PC-3 (cell line): ENCODE measurements at places on chromosomes 1 and 21. TPM values are rescaled to one million over a fixed set of nuclear protein-coding genes. Genes with fewer than 3 reads are reported as not detected.

The TRIM45 gene
- total RNA-seq = 3.1 and 4.3 TPM in 2 replicates

The KCNA3 gene
- not detected in 2 replicates for total RNA-seq

The RPE65 gene
- total RNA-seq = not detected in 2 replicates

The SLC66A1 gene
- total RNA-seq = 27.7 and 28.9 TPM in 2 replicates

The GPR52 gene
- 0.44 and 3.6 TPM in 2 replicates for total RNA-seq

The GUCA2B gene
- total RNA-seq = not detected in 2 replicates

The MYOC gene
- total RNA-seq = not detected in 2 replicates

The PADI1 gene
- total RNA-seq = 0.35 and 0.73 TPM in 2 replicates

The DNAJC28 gene
- total RNA-seq = 0.29 and 0.44 TPM in 2 replicates

DNA sequence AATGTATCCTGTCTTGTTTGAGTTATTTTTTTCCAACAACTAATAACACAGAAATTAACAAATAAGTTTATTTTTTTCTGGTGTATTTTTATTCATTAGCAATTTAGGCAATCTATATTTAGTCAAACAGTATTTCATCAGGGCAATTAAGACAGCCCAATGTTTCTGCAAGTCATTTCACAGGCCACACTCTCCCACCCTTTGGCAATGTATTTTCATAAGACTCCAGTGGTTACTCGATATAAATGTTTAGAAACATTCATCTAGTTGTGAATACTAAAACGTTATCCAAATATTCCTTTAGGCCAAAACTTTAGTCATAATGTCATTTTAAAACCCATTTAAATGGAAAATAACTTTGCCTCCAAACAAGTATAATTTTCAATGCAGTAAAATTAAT is 142.1 kb downstream of the KCNT2 start:
- DNase-seq = no peak
- H3K36me3 ChIP-seq = no peaks in the 10 kb centered on the region
- H3K4me3 ChIP-seq = no peak overlapping the region
- H3K27me3 ChIP-seq = no peaks in the 10 kb centered on the region

DNA sequence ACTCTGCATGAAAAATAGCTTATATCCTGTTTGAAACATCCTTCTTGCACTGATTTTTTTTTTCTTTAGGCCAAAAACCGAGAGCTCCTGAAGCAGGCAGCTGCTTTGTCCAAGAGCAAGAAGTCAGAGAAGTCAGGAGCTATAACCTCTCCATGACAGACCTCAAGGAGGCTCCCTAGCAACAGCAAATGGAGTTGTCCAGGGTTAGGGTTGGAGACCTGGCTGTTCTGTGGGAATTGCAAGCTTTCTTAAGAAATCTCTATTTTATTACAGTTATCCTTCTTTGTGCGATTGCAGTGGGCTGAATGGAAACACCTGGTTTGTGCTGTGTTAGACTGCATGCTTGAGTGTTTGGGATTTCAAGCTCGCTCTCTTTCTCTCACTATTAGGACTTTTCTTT is 12.6 kb upstream of the STX12 start:
- no peaks in the 10 kb centered on the region for H3K36me3 ChIP-seq
- DNase-seq = no peak
- H3K4me1 ChIP-seq = no peaks in the 10 kb centered on the region

DNA sequence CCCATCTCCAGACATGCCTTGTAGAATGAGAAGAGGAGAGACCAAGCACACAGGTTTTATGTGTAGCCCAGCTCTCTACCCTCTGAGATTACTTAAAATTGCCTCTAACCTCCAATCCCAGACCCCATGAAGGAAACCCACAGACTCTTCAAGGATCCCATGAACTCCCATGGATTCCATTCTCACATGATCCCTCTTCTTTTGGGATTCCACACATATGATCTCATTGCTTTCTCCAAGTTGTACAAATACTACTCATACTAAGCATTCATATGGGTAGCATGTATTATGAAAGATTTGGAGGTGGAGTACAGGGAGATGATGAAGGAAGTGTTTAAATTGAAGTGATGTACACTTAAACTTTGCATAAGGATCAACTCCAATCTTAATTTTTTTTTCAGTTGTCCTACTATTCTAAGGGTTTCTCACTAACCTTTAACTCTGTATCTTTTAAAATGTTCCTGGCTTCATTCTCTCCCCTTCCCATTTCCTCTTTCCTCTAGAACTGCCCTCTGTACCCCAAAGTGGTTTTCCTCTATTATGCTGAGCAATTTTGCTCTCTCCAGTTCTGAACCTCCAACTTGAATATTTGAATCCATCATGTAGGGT is 41.6 kb downstream of the MFSD2A start:
- no peak overlapping the region for H3K27ac ChIP-seq
- no peaks in the 10 kb centered on the region for H3K4me1 ChIP-seq
- no peaks in the 10 kb centered on the region for H3K27me3 ChIP-seq
- DNase-seq = no peak
- H3K4me3 ChIP-seq = no peak overlapping the region
- no peaks in the 10 kb centered on the region for H3K36me3 ChIP-seq

GRCh38 chr1:52096216-52096615 is 40.1 kb downstream of the BTF3L4 start:
- no peak overlapping the region for H3K27ac ChIP-seq
- H3K4me3 ChIP-seq = no peak overlapping the region
- H3K27me3 ChIP-seq = no peaks in the 10 kb centered on the region
- no peak for DNase-seq

DNA sequence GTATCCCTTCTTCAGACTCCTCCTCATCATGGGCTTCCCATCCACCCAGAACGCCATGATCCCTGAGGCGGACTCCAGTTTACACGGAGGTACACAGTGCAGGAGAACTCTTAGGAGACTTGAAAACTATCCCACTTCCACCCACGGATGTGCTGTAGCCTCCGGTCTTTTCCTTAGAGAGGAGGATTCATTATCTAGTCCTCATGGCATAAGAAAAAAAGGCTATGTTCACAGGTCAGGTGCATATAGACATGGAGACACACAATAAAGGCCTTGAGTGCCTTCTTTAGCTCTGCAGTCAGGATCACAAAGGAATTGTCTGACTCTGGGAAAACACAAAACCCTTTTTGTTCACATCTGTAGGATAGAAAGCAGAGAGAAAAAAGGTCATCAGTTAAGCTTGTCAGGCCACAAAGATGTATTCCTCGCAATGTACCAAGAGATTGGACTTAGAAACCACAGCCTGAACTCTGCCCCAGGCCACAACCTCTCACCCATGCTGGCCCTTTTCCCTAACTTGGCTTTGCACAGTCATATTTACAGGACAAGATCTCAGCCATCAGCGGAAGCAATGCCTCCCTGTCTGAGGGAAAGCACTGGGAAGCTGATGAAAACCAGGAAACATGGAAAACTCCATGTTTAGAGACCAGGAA is 9.0 kb downstream of the CRP start:
- no peak for DNase-seq
- H3K4me1 ChIP-seq = no peaks in the 10 kb centered on the region
- H3K27ac ChIP-seq = no peak overlapping the region
- peaks cover 76% of the 10 kb centered on the region for H3K27me3 ChIP-seq
- no peaks in the 10 kb centered on the region for H3K36me3 ChIP-seq

- peaks cover 7% of the 10 kb centered on the region for H3K4me1 ChIP-seq
- H3K4me3 ChIP-seq = no peak overlapping the region
- H3K27me3 ChIP-seq = no peaks in the 10 kb centered on the region
- DNase-seq = no peak
- H3K27ac ChIP-seq = no peak overlapping the region
Observed at GRCh38 chr1:206932177-206932576, 10.4 kb upstream of the FCMR start.

DNA sequence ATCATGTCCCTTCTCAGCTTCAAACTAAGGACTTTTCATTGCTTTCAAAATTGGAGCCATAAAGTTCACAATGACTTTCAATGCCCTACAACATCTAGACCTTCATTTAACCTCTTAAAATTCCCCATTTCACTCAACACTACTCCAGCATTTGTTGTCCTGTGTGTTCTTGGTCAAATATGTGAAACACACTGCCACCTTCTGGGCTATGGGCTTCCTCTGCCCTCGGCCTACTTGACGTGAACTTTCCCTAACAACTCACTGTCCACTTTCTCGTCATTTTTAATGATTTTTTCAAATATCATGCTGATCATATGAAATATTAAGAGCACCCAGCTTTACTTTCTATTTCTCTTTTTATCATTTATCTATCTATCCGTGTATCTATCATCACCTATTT is 2018.4 kb downstream of the NCAM2 start:
- peaks cover 21% of the 10 kb centered on the region for H3K4me1 ChIP-seq
- H3K27me3 ChIP-seq = no peaks in the 10 kb centered on the region
- peak overlapping the region; percentile 89 for H3K27ac ChIP-seq
- H3K4me3 ChIP-seq = no peak overlapping the region

DNA sequence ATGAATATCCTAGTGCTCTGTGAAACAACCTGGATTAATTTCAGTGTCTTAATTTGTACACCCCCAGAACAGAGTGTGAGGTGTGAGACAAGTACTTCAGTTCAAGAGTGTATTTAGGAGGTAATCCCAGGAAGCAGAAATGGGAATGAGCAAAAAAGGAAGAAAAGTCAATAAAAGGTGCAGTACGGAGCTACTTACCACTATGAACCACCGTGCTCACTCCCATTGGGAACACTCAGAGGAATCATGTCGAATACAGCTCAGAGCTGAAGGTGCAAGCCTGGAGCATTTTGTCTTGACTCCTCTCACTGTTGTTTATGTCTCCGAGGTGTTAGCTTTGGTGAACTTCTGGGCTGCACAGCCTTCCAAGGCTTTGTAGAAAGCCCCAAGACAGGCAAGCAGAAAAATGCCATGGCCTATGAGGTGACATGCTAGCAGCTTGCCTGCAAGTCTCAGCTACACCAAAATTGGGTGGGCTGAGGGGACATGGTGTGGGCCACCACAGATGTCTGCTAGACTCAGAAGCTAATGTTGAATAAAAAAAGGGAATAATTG is 7.4 kb upstream of the SVBP start:
- H3K27ac ChIP-seq = no peak overlapping the region
- no peak overlapping the region for H3K4me3 ChIP-seq
- H3K36me3 ChIP-seq = no peaks in the 10 kb centered on the region

- no peaks in the 10 kb centered on the region for H3K27me3 ChIP-seq
- H3K36me3 ChIP-seq = peaks cover 8% of the 10 kb centered on the region; the same call in 1 of the 2 replicates
- no peak for DNase-seq
- peak overlapping the region; percentile 95 for H3K4me3 ChIP-seq
- peaks cover 17% of the 10 kb centered on the region for H3K4me1 ChIP-seq
Observed at GRCh38 chr1:231337043-231337471, 595 bp downstream of the EXOC8 start.

GRCh38 chr1:1331068-1331965 is at the start of gene TAS1R3:
TAS1R3 (plus strand) TSS chr1:1331280; CDS start chr1:1331346, 66 bp downstream.
- H3K4me1 ChIP-seq = peaks cover 39% of the 10 kb centered on the region
- H3K4me3 ChIP-seq = no peak within 1 kb of the TSS
- peaks cover 12% of the 10 kb centered on the region; the same call in 1 of the 2 replicates for H3K36me3 ChIP-seq

GRCh38 chr1:47448462-47449222 is 10.8 kb downstream of the FOXD2 start:
- H3K27me3 ChIP-seq = peaks cover 38% of the 10 kb centered on the region
- no peak for DNase-seq
- no peaks in the 10 kb centered on the region for H3K4me1 ChIP-seq
- no peak overlapping the region for H3K27ac ChIP-seq
- no peak overlapping the region for H3K4me3 ChIP-seq
- H3K36me3 ChIP-seq = no peaks in the 10 kb centered on the region

DNA sequence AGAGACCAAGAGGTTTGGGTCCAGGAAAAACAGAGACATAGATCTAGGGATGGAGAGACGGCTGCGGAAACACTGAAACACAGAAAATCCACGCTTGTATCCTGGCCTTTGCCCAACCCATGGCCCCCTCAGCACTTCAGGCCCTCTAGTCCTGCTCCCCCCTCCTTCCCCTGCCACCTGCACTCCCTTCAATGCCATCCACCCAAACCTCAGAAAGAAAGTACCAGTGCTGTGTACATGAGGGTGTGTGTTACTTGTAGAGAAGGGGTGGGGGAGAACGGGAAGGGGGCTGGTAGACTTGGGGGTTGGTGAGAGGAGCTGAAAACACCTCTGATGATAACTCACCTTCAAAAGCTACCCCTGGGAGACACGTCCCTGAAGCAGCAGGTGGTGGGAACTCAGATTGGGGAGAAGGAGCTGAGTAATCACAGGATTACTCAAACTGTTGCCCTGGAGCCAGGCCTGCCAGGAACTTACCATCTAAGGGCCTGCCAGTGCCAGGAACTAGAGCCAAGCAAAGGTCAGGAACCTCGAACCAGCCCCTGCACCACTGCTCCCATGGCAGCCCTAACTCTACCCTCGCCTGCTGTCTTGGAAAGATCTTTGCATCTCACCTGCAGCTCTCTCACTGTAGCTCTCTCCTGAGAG is 11.5 kb downstream of the RORC start:
- H3K36me3 ChIP-seq = no peaks in the 10 kb centered on the region
- peaks cover 7% of the 10 kb centered on the region; the same call in 1 of the 2 replicates for H3K4me1 ChIP-seq
- no peak overlapping the region for H3K27ac ChIP-seq
- DNase-seq = peak; percentile 48

- H3K27me3 ChIP-seq = no peaks in the 10 kb centered on the region
- no peak overlapping the region for H3K27ac ChIP-seq
- DNase-seq = no peak
- H3K4me1 ChIP-seq = peaks cover 13% of the 10 kb centered on the region
- peaks cover 8% of the 10 kb centered on the region; the same call in 1 of the 2 replicates for H3K36me3 ChIP-seq
Observed at GRCh38 chr1:154954541-154954940, 1.4 kb downstream of the PBXIP1 start.

GRCh38 chr1:29121936-29122681 is 1.6 kb downstream of the TMEM200B start:
- H3K4me1 ChIP-seq = peaks cover 18% of the 10 kb centered on the region
- H3K27ac ChIP-seq = peak overlapping the region; percentile 43
- peak overlapping the region; percentile 81 for H3K4me3 ChIP-seq
- DNase-seq = peak; percentile 19
- no peaks in the 10 kb centered on the region for H3K27me3 ChIP-seq

DNA sequence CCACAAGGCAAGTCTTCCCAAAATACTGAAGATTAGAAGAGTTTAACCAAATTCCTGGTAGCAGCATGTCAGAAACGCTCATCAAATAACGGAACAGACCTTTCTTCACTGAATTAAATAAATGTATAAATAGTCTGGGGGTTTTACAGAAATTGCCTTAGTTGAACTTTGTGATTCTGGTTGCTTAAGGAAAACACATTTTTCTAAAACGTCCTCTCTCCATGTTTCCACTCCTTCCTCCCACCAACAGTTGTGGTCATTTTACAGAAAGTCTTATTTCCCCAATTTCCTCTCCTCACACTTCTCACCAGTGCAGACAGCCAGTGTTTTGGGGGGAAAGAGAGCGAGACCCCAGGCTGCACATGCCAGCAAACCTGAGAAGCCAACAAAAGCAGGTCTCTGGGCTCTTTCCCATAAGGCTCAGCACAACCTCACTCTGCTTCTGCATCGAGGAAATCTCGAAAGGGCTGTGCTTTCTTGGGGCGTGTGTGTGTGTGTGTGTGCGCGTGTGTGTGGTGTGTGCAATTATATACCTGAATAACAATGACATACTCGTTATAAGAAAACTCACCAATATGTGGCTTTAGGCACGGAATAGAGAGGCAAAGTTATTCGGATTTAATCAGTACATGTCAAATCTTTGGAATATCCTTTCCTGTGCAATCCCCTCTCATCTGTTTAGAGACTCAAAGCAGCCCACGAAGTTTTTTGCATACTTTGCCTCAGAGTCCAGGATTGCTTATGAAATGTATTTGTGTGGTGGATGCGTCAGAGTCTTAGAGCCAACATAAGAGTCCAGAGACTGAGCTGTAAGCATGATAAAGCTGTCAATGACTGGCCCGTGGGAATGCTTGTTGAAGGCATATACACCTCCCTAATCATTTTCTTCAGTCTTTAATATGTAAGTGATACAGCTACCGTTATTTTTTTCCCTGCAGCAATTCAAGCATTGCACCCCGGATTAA is 2.0 kb downstream of the KCNJ15 start:
- H3K4me1 ChIP-seq = peaks cover 14% of the 10 kb centered on the region
- DNase-seq = peak; percentile 22
- H3K27ac ChIP-seq = no peak overlapping the region
- H3K4me3 ChIP-seq = no peak overlapping the region
- H3K27me3 ChIP-seq = no peaks in the 10 kb centered on the region
- H3K36me3 ChIP-seq = no peaks in the 10 kb centered on the region

- H3K4me1 ChIP-seq = no peaks in the 10 kb centered on the region
- 0 out of 2 replicates have a peak, but pooled peaks cover 15% of the 10 kb centered on the region for H3K27me3 ChIP-seq
Observed at GRCh38 chr1:29424266-29424665, 187.9 kb downstream of the PTPRU start.
